ENCODE measurements at places on chromosomes 7 and 10.

DNA sequence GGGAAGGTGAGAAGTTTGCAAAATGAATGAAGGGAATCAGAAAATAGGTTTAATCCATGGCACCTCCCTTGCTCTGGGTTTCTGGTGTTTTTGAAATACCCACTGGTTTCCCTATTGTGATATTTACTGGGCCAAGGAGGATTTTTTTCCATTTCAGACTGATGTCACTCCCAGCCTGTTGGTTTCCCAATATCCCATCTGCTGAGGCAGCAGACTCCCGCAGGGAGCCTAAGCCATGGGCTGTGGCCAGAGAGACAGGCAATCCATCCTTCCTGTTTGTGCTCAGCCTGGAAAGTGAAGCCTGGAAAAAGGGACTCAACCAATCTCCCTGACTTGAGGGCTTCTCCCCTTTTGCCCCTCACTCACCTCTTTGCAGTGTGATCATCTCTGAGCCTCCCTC, 22.8 kb downstream of the FAM107B start:
- no peak for DNase-seq

DNA sequence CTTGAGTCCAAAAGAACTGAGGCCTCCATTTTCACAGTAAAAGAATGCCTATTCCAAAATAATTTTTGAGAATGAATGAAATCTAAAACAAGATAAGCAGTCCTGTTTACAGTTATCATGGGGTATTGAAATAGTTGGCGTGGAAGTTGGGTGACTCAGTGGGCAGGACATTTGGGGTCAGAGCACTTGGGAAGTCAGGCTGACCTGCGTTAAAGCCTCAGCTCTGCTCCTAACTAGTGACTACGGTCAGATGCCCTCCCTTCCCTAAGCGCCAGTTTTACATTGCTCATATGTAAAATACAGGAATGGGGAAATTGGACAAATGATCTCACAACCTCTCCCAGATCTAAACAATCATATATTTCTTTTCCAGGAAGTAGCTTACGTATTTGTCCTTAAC, 2.3 kb upstream of the PAPSS2 start:
- peak; percentile 86 for DNase-seq

DNA sequence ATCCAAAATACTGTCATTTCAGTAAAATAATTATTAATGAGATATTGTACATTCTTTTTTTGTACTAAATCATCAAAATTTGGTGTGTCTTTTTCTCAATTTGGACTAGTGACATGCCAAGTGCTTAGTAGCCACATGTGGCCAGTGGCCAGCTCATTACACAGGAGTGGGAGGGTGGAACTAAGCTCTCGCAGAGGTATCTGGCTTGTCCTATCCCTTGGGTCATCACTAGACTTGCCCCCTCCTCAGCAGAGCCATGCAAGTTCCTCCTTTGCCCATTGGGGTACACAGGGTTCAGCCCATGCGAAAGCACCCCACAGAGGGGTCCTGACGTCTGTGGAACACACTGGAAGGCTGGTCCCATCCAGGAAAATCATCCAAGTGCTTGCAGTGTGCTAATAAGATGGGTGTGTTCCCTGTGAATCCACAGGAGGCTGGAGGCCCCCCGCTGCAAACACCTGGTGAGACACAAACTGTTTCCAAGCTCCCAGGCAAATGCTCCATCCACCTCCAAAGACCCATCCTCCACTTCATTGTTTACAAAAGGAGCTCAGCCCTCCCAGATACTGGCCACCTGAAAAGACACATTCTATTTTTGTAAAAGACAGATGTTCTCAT, 1.3 kb downstream of the ARHGAP22 start:
- DNase-seq, result no peak

DNA sequence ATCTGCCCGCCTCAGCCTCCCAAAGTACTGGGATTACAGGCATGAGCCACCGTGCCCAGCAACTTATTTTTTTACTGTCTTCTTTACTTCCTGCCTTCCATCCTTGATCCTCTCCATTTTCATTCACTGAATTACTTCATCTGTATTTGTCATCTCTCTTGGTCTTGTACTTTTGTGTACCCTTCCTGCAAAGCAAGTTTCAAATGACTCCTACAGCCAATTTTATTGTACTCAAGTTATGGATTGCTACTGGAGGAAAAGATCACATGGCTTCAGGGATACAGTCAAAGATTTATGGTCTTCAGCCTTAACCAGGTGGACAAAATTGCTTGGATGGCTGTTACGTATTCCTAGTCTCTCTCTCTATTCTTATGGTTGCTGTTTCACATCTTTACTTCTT, 22.6 kb downstream of the SEPTIN7 start:
- no peak for DNase-seq

- no peak for DNase-seq
Observed at GRCh38 chr7:3463696-3464095, 162.6 kb downstream of the SDK1 start.

DNA sequence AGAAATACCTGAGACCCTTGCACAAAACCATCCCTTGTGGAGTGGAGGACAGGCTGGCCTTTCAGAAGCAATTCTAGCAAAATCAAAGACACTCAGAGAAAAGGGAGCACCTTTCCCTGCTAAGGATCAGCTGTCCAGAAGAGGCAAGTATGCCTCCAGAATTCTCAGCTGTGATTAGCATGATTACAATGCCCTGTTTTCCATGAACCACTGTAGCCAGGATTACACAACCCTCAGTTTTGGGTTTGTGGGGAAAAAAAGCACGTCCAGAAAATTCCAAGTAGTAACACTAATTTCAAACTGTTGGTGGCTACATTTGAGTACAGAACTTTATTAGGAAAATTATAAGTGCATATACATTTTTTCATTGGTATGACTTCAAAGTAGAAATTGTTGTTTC, 15.0 kb downstream of the CXCL12 start:
- DNase-seq, result peak; percentile 6

DNA sequence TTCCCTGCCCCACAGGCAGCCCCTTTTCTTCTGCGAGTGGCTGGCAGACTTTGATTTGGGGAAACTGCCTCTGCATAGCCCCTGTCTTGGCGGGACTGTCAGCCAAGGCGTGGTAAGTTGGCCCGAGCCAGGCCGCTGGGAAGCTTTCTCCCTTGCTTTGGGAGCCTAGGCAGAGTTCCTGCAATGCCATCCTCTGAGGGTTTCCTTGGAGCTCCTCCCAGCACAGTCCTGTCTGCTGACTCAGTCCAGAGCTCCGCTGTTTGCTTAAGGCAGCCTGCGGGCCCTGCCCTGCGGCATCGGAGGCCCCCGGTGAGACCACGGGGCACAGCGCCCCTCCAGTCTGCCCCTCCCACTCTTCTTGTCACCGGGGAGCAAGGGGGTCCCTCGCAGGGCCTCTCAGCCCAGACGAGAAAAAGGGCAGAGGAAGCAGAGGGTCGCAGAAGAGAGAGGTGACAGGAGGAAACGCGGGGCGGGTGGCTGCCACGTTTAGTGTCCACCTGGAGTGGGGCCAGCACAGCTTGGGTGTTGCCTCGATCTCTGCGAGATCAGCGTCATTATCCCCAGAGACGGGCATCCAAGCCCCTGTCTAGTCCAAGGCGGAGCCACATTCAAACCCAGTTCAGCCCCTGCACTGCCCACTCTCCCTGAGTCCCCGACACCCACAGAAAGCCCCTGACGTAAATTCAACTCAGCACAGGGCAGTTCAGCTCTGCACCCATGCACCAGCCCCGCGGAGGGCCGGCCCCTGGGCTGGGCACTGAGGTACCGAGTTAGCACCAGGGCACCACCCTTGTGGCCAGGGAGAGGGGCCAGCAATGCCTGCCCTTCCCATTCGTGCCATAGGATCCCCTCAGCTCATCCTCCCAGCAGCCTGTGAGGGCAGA, 59.0 kb upstream of the CHST15 start:
- DNase-seq, result peak; percentile 89

- DNase-seq, result peak; percentile 19
Observed at GRCh38 chr10:48981310-48981907, 41.8 kb upstream of the LRRC18 start.

GRCh38 chr7:116241291-116241690, 31.0 kb downstream of the TES start:
- no peak for DNase-seq

- DNase-seq, result no peak
Observed at GRCh38 chr10:77819210-77820112, 107.1 kb downstream of the DLG5 start.

- peak; percentile 19 for DNase-seq
Observed at GRCh38 chr7:69395061-69395714, 203.1 kb upstream of the AUTS2 start.

DNA sequence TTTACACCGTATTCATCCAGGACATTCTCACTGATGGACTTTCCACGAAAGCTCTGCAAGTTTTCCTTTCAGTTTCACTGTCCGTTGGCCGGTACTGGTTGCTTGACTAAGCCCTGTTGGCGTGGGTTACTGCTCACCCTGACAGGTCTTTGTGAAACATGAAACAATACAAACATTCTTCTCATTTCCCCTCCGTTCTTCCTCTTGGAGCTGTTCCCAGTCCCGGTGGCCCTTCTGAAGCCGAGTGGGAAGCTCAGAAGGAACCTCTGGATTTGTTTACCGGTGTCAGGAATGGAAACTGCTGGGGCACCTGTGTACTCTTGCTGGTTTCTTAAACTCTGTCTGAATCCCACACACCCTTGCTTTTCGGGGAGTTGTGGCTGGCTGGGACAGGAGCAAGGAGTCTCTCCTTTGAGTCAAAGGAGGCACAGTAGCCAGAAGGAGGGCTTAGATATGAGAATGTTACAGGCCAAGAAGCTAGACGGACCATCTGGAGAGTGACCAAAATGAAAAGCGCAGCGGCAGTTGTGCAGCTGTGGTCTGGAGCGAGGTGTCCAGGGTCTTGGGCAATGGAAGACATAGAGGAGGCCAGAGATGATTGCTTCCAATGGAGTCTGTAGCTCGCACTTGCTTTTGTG, 45.7 kb downstream of the LYZL2 start:
- peak; percentile 68 for DNase-seq

DNA sequence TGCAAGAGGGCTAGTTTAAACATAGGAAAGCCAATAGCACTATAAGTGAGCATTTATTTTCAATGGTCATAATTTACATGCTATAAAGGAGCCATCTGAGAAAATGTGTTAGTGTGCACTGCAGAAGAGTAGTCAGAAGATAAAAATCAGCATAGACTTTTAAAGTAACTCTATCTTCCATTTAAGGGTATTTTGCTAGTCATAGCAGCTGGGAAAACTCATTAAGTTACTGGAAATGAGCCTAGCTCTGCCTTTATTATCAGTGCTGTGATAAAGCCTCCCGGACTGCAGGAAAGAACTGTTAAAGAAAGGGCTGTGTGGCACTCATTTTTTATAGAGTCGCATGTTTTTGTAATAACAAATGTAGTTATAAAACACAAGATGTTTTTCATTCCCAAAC, 825.8 kb upstream of the POM121L12 start:
- peak; percentile 14 for DNase-seq

DNA sequence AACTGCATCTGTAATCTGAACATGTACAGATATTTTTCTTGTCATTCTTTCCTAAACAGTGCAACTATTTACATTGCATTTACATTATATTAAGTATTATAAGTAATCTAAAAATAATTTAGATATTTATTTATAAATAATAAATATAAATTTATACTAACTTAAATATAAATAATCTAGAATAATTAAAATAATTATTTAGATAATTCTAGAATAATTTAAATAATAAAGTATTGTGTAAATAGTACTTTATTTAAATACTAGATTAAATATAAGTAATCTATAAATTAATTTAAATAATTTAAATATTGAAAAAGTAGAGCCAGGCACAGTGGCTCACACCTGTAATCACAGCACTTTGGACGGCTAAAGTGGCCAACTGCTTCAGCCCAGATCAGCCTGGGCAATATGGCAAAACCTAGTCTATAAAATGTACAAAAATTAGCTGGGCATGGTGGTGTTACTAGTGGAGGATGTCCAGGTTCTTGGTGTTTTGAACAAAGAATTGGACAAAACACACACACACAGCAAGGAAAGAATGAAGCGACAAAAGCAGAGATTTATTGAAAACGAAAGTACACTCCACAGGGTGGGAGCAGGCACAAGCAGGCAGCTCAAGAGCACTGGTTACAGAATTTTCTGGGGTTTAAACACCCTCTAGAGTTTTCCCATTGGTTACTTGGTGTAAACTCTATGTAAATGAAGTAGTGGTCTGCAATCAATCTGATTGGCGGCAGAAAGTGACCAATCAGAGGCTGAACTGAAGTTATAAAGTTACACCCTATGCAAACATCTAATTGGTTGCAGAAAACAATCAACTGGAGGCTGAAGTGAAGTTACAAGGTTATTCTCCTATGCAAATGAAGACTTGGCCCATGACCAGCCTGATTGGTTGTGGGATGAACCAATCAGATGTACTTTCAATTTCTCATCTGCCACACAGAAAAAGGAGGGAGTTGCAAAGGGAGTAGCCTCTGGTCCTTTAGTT, 100.2 kb upstream of the SP4 start:
- DNase-seq, result no peak

DNA sequence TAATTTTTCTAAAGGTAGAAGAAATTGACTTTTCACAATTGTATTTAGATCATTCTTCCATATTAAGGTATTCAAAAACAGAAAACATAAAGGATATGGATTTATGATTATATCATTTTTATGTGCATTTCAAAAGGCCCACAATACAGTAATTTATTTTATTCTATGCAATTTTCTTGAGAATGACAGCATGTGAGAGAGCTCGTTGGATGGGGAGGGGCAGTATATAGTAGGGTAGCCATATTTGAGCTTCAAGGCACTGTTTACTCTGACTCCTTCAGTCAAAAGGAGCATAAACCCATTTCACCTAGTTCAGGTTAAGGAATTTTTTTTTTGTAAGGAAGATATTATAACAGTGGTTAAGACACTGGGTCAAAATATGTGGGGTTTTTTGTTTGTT, 140.8 kb upstream of the KAT6B start:
- DNase-seq, result no peak

DNA sequence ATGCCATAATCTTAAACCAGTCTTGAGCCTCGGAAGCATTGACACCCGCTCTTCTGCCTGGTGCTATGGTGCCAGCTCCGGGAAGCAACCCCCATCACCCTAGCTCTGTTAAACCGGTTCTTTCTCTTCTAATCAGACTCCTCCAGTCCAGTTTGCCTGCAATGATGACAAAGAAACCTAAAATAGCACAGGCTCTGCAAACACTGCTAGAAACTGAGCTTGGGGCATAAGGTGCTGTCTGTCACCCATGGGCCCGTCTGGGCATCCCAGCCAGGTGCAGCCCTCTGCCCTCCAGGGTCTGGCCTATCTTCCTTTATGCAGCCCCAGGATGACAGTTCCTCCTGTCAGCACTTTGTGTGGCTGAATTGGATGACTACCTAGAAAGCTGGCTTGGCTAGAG, 14.2 kb upstream of the CAMK2G start:
- peak; percentile 28 for DNase-seq
